T-helper 17 cell (primary cell): ENCODE measurements at places on chromosomes 2 and 18. TPM values are rescaled to one million over a fixed set of nuclear protein-coding genes. Genes with fewer than 3 reads are reported as not detected.

GRCh38 chr2:215915441-215915840 is 97.9 kb downstream of the MREG start:
- DNase-seq = no peak
- H3K27me3 ChIP-seq = peaks cover 66% of the 10 kb centered on the region
- H3K36me3 ChIP-seq = no peaks in the 10 kb centered on the region
- H3K4me3 ChIP-seq = no peak overlapping the region
- no peaks in the 10 kb centered on the region for H3K4me1 ChIP-seq
- no peak overlapping the region for H3K27ac ChIP-seq

The RGPD4 gene
- 0.39 TPM for total RNA-seq

The IGFBP2 gene
- total RNA-seq = 6.1 TPM

The SULT1C2 gene
- total RNA-seq = not detected

DNA sequence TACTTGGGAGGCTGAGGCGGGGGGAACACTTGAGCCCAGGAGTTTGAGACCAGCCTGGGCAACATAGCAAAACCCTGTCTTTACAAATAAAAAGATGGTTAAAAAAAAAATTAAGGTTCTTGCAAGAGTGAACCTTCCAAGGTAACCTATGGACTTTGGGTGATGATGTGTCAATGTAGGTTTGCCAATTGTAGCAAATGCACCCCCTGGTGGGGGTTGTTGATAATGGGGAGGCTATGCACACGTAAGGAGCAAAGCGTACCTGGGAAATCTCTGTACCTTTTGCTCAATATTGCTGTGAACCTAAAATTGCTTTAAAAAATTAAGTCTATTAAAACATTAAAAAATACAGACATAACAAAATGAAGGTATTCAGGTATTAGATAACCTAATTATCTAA is 70.4 kb downstream of the CWC22 start:
- H3K4me3 ChIP-seq = no peak overlapping the region
- no peaks in the 10 kb centered on the region for H3K4me1 ChIP-seq
- peaks cover 2% of the 10 kb centered on the region for H3K36me3 ChIP-seq
- DNase-seq = no peak
- no peak overlapping the region for H3K27ac ChIP-seq
- H3K27me3 ChIP-seq = no peaks in the 10 kb centered on the region

The CDH2 gene
- 0.37 TPM for total RNA-seq

The TSPYL6 gene
- total RNA-seq = not detected

The OSR1 gene
- not detected for total RNA-seq

DNA sequence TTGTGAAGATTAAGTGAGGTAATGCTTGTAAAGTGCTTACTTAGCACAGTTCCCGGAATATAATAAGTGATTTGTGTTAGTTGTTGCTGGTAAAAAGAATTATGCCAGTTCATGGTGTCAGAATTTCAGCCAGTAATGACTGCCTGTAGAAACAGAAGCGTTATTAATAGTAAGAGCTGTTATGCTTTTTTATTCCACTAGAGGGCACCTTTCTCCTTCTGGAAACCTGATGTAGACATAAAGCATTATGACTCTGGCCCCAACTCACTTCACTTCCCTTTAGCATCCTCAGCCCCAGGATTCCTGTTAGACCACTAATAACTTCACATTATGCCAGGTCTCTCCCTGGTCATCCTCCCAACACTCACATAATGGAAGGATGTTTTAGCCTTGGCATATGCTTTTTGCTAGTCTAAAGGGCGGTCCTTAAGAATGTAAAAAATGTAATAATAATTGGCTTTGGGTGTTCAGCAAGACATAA is 34.9 kb downstream of the C18orf54 start:
- DNase-seq = no peak
- no peaks in the 10 kb centered on the region for H3K36me3 ChIP-seq
- H3K27ac ChIP-seq = no peak overlapping the region

- peak overlapping the region; percentile 79 for H3K27ac ChIP-seq
- peaks cover 2% of the 10 kb centered on the region for H3K36me3 ChIP-seq
- peaks cover 15% of the 10 kb centered on the region for H3K27me3 ChIP-seq
Observed at GRCh38 chr2:240972201-240972600, 26.2 kb upstream of the SNED1 start.

- H3K36me3 ChIP-seq = peaks cover 7% of the 10 kb centered on the region
- no peak for DNase-seq
- peaks cover 14% of the 10 kb centered on the region for H3K4me1 ChIP-seq
- peak overlapping the region; percentile 95 for H3K27ac ChIP-seq
Observed at GRCh38 chr2:108786008-108786353, 590 bp upstream of the CCDC138 start.

- H3K36me3 ChIP-seq = peaks cover 5% of the 10 kb centered on the region
- peak overlapping the region; percentile 100 for H3K4me3 ChIP-seq
- peaks cover 31% of the 10 kb centered on the region for H3K4me1 ChIP-seq
Observed at GRCh38 chr2:186590759-186591505, 1.1 kb downstream of the ITGAV start.

The SLC30A3 gene
- not detected for total RNA-seq

The HOXD1 gene
- total RNA-seq = not detected

The IL37 gene
- total RNA-seq = not detected

- H3K27ac ChIP-seq = no peak overlapping the region
- H3K4me3 ChIP-seq = no peak overlapping the region
- peaks cover 20% of the 10 kb centered on the region for H3K4me1 ChIP-seq
- no peak for DNase-seq
- no peaks in the 10 kb centered on the region for H3K36me3 ChIP-seq
Observed at GRCh38 chr2:222430681-222431080, 6.3 kb downstream of the SGPP2 start.

GRCh38 chr18:62479574-62479973 is 43.3 kb upstream of the ZCCHC2 start:
- no peaks in the 10 kb centered on the region for H3K36me3 ChIP-seq
- no peak for DNase-seq
- H3K27me3 ChIP-seq = peaks cover 17% of the 10 kb centered on the region
- no peak overlapping the region for H3K27ac ChIP-seq
- no peaks in the 10 kb centered on the region for H3K4me1 ChIP-seq
- H3K4me3 ChIP-seq = no peak overlapping the region

GRCh38 chr2:216546241-216546640 is 47.6 kb downstream of the RPL37A start:
- H3K27ac ChIP-seq = no peak overlapping the region
- DNase-seq = no peak
- H3K27me3 ChIP-seq = peaks cover 48% of the 10 kb centered on the region
- H3K4me3 ChIP-seq = no peak overlapping the region

The CCDC121 gene
- total RNA-seq = 1.3 TPM

GRCh38 chr18:80200932-80201672 is 46.2 kb downstream of the PARD6G start:
- H3K36me3 ChIP-seq = peaks cover 7% of the 10 kb centered on the region
- no peak for DNase-seq
- no peak overlapping the region for H3K27ac ChIP-seq
- H3K4me1 ChIP-seq = peaks cover 3% of the 10 kb centered on the region
- peaks cover 65% of the 10 kb centered on the region for H3K27me3 ChIP-seq
- H3K4me3 ChIP-seq = no peak overlapping the region

GRCh38 chr18:6370886-6371635 is 43.6 kb downstream of the L3MBTL4 start:
- no peak for DNase-seq
- no peak overlapping the region for H3K27ac ChIP-seq
- H3K27me3 ChIP-seq = no peaks in the 10 kb centered on the region

- no peak overlapping the region for H3K4me3 ChIP-seq
- H3K27ac ChIP-seq = no peak overlapping the region
- no peaks in the 10 kb centered on the region for H3K27me3 ChIP-seq
- H3K36me3 ChIP-seq = no peaks in the 10 kb centered on the region
Observed at GRCh38 chr2:49404108-49404507, 249.8 kb upstream of the FSHR start.

GRCh38 chr18:68417826-68418225 is 297.1 kb downstream of the TMX3 start:
- no peaks in the 10 kb centered on the region for H3K4me1 ChIP-seq
- H3K27ac ChIP-seq = no peak overlapping the region
- H3K36me3 ChIP-seq = no peaks in the 10 kb centered on the region
- no peak overlapping the region for H3K4me3 ChIP-seq
- peaks cover 6% of the 10 kb centered on the region for H3K27me3 ChIP-seq
- DNase-seq = no peak

- peaks cover 23% of the 10 kb centered on the region for H3K27me3 ChIP-seq
- no peaks in the 10 kb centered on the region for H3K36me3 ChIP-seq
- no peak for DNase-seq
- no peak overlapping the region for H3K4me3 ChIP-seq
- no peak overlapping the region for H3K27ac ChIP-seq
- no peaks in the 10 kb centered on the region for H3K4me1 ChIP-seq
Observed at GRCh38 chr18:34661464-34662087, 48.5 kb upstream of the DTNA start.

DNA sequence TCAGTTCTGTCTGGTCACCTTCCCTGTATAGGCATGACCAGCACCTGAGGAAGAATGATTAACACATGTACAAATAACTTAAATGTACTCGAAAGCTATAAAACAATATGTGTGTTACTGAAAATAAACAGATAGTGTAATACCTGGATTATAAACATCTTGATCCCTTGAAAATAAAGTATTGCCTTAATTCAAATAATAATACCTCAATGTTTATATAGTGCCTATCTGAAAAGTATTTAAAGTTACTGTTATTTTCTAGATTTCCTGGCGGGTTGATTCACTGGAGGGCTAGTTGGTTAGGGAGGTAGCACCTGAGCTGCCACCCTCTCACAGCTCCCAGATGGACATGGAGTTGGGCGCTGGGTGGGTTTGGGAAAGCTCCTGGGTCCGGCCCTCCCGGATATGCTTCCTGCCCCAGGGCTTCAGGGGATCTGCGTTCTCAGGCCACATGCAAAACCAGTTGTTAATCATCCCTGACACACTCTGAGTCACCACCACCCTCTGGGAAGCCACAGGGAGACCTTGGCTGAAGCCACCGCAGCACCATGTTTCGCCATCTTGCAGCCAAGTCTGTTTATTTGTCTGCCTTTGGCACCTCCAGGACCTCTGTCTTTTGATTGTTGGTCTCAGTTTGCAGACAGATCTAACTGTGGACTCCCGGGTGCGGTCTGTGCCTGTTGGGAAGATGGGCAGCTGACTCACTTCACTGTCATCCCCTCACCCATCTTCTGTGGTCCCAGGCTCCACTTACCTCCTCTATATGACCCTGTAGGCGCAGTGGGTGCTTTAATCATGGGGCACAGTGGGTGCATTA is 35.3 kb downstream of the RAB31 start:
- H3K36me3 ChIP-seq = no peaks in the 10 kb centered on the region
- H3K27ac ChIP-seq = no peak overlapping the region
- H3K27me3 ChIP-seq = peaks cover 60% of the 10 kb centered on the region

DNA sequence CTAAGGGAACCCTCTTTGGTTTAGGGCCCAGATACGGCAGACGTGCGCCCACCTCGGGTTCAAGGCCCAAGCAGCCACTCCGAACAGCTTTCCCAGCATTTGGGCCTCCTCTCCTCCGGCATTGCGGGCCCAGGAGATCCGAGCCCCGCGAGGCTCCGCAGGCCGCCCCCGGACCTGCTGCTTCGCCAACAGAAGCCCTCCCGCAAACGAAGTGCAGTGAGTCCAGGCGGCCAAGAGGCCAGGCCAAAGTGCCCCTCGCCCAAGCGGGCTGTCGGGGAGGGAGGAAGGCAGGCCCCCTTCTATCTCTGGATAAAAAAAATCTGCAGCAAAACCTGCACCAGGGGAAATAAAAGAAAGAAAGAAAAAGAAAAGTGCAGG is 6.0 kb downstream of the EN1 start:
- peaks cover 93% of the 10 kb centered on the region for H3K27me3 ChIP-seq
- H3K27ac ChIP-seq = no peak overlapping the region
- DNase-seq = no peak
- H3K4me1 ChIP-seq = peaks cover 25% of the 10 kb centered on the region
- no peaks in the 10 kb centered on the region for H3K36me3 ChIP-seq

DNA sequence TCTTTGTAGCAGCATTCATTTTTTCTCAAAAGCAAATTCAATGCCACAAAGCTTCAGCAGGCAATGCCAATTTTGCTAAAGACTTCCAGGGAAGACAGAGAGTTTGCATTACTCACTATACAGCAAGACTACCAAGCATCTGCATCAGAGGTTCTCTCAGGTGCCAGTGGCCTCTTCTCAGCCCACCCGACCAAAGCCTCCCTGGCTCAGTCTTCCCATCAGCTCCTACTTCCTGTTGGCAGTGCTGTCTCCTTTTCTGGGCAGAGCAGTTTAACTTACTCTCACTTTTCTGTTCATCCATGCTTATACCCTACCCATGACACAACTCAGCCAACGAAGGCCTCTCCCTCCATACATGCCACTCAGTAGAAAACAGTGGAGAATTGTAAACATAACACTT is 157.1 kb downstream of the TRABD2A start:
- DNase-seq = no peak
- H3K27ac ChIP-seq = no peak overlapping the region

The SPATA3 gene
- total RNA-seq = not detected

DNA sequence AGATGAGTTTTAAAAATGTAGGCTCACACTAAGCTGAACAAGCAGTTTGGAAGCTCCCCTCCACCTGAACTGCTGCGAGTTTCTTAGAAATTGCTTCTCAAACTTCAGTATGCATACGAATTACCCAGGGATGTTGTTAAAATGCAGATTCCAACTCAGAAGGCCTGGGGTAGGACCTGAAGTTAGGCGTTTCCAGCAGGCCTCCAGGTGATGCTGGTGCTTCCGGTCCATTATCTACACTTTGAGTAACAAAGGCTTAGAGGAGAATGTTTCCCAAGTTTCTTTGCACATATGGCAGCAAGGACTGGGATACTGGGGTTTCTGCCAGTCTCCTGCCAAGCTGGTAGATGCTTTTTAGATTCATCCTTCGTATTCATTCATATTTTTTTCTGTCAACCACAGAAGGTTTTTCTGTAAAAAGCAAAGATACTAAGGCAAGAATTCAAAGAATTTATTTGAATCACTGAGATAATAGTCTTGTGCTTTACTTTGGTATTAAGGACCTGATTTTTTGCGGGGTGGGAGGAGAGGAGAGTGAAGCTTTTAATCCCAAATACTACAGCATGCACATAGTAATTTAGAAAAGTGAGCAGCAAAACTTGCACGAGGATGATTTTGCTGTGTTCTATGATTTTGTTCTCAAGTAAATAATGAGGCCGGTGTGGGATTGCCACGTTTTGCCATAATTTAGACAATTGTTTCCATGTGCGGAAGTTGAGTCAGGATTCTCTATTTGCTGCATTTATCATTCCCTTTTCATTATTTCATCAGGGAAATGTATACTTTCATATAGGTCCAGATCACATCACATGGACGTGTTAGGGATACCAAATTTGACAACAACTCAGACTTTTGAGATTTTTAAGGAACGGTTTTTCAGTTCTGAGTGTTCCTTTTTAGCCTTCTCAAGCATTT is 137.6 kb upstream of the SPATS2L start:
- no peak for DNase-seq
- H3K4me3 ChIP-seq = no peak overlapping the region

GRCh38 chr18:29540548-29540947 is 1363.6 kb upstream of the CDH2 start:
- H3K36me3 ChIP-seq = no peaks in the 10 kb centered on the region
- H3K4me1 ChIP-seq = no peaks in the 10 kb centered on the region
- no peak overlapping the region for H3K27ac ChIP-seq

The TMEM37 gene
- not detected for total RNA-seq

- H3K36me3 ChIP-seq = peaks cover 4% of the 10 kb centered on the region
- no peak overlapping the region for H3K4me3 ChIP-seq
- H3K27ac ChIP-seq = no peak overlapping the region
- DNase-seq = no peak
Observed at GRCh38 chr2:109402980-109403840, 210.6 kb downstream of the SEPTIN10 start.

The TCF4 gene
- 4.8 TPM for total RNA-seq

- H3K27ac ChIP-seq = peak overlapping the region; percentile 54
- peaks cover 2% of the 10 kb centered on the region for H3K4me1 ChIP-seq
Observed at GRCh38 chr2:70685771-70686171, 82.2 kb downstream of the ADD2 start.

GRCh38 chr18:80070825-80071224 is 36.6 kb downstream of the RBFA start:
- H3K27ac ChIP-seq = no peak overlapping the region
- H3K36me3 ChIP-seq = no peaks in the 10 kb centered on the region
- H3K4me3 ChIP-seq = no peak overlapping the region
- H3K27me3 ChIP-seq = peaks cover 5% of the 10 kb centered on the region
- peaks cover 3% of the 10 kb centered on the region for H3K4me1 ChIP-seq
- no peak for DNase-seq
